Retinal pigment epithelial cell (primary cell): ENCODE measurements at places on chromosomes 1 and 21.

DNA sequence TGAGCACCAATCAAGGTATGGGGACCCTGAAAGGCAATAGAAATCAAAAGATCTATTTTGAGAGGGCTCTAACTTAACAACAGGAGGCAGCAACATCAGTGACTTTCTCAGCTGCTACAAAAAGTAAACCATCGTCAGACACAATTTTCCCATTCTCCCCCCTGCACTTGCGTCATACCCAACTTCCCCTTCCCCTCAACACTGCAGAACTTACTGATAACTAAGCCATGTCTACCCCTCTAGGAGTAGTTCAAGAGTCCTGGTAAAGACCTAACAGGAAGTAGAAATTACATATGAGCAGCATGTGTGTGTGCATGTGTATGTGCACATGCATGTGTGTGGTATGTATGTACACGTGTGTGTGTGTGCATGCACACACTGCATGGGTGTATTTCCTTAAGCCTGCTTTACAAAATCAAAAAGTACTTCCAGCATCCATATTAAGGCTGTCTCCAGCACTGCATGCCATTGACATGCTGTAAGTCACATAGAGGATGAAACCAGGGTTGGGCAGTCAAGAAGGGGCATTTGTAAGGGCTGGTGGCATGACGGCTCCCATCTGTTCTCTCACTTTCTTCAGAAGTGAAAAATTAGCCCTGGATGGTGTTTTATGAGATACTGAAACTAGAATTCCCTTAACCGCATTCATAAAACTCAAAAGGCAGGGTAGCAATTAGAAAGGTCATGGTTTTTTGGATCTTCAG lies 460.1 kb upstream of the RUNX1 start:
- no peak for DNase-seq

- DNase-seq = no peak
These were observed 26.6 kb downstream of the TTC39A start for GRCh38 chr1:51303751-51304251.

DNA sequence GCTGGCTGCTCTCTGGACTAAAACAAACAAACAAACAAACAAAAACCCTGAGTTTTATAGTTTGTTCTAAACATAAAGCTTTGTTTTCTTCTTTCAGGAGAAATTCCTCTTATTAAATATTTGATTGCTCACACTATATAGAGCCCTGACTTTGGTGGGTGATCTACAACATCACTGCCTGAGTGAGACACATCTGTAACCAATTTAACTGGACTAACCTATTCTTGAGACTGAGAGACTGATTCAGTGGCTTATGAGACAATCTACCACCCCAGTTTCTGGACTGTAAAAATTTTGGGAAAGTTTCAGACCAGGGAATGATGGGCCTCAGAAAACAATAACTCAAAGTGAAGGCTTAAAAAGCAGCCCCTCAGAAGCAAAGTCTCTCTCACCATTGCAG lies 537.0 kb downstream of the NEGR1 start:
- DNase-seq = no peak

DNA sequence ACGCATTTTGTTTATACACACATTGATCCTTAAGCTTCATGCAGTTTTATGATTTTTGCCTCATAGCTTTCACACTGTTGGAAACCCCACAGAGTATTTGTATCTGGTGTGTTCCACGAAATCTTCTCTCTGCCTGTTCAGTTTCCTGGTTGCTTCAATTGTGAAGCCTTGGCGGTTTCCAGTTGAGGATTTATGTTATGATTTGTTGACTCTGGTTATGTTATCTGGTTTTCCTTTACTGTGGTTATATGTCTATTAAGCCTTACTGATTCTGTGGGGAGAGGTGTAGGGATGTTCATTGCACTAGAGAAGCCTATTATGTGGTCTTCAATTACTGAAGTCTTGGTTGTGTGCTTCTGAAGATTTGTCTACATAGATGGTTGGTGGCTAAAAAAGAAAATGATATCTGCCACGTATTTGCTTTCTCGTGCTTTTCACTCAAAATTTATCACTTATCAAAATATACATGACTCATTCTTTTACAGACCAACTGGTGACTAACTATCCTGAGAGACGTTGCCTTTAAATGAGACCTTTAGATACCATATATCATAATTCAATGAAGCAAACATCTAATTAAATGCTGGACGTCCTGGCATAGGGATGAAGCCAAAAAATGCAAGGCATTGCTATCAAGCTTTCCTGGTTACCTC lies 488.0 kb upstream of the B3GALT2 start:
- DNase-seq = no peak

DNA sequence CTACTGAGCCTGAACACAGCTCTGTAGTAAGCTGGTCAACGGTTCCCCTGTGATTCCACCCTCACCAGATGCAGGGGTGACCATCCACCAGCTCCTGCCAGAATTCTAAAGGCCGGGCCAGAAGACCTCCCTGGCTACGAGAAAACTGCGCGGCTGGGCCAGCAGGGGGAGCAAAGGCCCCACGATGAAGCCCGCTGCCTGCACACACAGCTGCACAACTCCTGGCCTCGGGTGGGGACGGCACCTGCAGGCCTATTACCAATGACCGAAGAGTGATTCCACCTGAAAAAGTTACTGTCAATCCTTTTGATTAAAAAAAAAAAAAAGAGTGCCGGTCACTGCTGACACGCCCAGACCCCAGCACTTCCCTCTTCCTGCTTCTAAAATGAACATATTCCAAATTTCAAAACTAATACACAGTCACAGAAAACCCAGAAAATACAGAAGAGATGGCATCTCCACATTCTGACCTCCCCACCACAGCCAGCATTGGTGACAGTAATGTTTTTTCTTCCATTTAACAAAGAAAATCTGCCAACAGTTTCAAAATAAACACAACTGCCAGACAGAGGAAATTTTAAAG lies 49.8 kb upstream of the RIPK4 start:
- no peak for DNase-seq

DNA sequence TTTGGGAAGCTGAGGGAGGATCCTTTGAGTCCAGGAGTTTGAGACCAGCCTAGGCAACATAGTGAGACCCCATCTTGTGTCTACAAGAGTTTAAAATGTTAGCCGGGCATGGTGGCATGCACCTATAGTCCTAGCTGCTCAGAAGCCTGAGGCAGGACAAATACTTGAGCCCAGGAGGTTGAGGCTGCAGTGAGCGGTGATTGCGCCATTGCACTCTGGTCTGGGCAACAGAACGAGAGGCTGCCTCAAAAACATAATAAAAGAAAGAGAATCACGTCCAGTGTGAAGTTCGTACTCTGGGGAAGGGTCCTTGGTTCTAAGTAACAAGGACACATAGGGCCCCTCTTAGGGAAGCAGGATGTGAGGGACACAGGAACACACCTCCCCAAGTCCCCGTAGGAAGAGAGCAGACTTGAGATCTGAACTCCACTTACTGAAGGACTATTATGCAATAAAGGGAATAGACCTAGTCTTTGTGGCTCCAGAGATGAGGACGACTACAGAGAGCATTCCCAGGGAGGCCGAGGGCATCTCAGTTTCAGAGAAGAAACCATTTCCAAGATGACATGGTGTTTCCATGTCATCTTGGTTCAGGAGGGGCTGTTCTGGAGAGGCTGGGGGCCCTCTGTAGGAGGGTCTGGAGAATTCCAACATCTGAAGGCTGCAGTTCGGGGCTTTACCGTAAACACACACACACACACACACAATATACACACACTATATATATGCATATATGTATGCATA lies 10.8 kb upstream of the ENO1 start:
- DNase-seq = no peak

GRCh38 chr1:82565546-82565945 lies 764.8 kb downstream of the ADGRL2 start:
- DNase-seq = peak; percentile 92

DNA sequence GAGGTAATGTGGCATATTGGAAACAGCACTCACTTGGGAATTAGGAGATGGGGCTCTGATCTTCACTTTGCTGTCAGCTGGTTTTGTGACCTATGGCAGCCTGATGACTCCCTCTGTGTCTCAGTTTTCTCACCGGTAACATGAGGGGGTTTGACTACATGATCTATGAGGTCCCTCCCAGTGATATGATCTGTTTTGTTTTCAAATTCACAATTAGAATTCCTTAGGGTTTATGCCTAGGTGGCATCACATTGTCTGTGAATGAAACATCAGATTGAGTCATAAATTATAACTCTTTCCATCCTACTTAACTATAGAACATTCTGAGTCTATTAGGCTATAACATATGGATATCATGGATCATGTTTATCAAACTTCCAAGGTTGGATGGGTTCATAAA lies 386.6 kb downstream of the PTBP2 start:
- DNase-seq = no peak

GRCh38 chr1:240801442-240801841 lies 189.5 kb upstream of the GREM2 start:
- DNase-seq = no peak

DNA sequence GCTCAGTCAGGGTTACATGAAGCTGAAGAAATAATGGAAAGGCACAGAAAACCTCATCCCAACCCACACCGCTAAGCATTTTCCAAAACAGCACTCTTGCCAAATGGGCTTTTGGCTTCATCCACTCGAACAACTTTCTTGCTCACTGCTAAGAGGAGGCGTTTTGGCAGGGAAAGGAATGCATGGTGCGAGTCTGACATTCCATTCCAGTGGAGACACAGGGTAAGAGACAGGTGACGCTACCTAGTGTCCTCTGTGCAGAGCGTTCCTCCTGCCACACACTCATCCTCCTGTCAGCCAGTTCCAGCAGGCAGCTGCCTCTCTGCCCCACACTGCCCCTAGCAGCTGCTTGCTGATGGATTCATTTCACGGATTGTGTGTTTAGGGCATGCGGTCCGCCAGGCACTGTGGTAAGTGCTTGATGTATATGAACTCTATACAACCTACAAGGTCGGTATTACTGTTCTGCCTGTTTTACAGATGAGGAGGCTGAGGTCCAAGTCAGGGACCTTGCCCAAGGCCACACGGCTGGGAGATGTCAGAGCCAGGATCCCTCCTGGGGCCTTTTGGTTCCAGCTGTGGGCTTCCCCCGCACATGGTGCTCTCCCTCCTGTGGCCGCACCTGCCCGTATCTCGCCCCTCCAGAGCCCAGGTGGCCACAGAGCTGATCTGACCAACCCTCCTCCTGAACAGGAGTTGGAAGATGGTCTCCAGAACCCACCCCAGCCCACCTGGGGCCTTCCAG lies 25.7 kb upstream of the BACE2 start:
- peak; percentile 29 for DNase-seq

- DNase-seq = no peak
These were observed at the start of gene C1orf232 for GRCh38 chr1:26168410-26169197. TSS of gene C1orf232 (minus strand) at chr1:26168963. CDS start at chr1:26168499, 464 bp downstream.

DNA sequence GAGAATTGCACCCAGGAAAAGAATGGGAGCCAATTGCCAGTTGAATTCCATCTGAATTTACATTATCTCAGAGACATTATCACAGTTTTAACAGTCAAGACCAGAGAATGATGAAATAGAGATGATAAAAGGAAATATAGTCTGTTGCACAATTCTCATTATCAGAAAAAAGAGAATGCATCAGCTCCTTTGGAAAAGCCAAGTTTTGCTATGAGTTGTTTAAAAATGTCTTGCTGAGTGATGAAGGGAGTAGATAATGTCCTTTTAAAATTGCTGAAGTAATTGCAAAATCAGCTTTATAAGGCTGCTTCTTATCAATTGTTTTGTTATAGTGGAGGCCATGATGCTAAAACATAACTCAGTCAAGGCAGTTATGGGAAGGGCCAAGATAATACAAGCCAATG lies 37.9 kb upstream of the EEIG2 start:
- DNase-seq = no peak

- DNase-seq = no peak
These were observed 10.0 kb downstream of the MAP3K6 start for GRCh38 chr1:27356619-27357280.

- DNase-seq = no peak
These were observed 187.2 kb downstream of the ZSCAN20 start for GRCh38 chr1:33659641-33660040.

DNA sequence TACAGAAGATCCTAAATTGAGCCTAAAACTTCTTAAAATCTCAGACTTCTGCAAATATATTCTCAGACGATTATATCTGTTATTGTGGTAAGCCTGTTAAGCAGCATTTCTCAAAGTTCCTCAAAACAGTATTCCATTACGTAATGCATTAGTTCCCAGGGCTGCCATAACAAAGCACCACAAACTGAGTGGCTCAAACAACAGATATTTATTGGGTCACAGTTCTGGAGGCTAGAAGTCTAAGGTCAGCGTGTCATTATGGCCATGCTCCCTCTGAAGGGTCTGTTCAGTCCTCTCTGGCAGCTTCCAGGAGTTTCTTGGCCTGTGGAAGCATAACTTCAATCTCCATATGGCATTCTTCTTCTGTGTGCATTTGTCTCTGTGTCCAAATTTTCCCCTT lies 103.5 kb upstream of the ST6GALNAC5 start:
- no peak for DNase-seq

DNA sequence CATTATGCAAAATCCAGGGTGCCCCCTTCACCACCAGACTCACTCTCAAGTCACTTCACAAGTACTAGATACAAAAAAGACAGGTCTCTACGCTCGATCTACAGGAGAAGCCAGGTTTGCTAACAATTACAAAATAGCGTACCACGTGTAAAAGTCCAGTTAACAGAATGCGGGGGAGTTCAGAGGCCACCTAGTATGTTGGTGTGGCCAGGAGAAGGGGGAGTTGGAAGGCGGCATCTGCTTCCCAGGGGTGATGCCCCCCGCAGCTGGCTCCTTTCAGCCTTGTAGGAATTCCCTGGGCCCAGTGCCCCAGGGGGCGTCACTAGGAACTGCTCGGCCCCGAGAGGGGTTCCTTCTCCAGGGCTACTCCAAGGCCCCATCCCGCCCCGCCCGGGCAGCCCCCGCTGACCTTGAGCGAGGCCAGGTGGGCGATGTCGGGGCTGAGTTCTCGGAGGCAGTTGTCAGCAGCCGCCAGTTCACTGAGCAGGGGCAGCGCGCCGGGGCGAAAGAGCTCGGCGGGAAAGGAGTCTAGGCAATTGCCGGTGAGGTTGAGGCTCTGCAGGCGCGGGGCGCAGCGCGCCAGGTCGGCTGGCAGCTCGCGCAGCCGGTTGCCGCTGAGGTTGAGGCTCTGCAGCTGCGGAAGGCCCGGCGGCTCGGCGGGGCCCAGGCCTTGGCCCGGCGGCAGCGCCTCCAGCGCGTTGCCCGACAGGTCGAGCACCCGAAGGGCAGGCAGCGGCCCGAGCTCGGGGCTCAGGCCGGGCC lies 664 bp downstream of the LRRC47 start:
- DNase-seq = no peak

- DNase-seq = no peak
These were observed 50.8 kb upstream of the EDN2 start for GRCh38 chr1:41535276-41535675.

DNA sequence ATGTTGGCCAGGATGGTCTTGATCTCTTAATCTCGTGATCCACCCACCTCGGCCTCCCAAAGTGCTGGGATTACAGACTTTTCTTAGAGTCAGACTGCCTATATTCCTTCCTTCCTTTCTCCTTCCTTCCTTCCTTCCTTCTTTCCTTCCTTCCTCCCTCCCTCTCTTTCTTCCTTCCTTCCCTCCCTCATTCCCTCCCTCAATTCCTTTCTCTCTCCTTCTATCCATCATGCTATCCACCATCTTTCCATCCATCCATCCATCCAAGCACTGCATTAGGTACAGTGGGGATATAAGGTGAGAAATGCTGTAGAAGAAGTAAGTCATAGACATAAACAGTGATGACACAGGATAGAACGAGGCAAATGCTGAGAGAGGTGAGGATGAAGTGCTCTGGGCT lies 13.2 kb downstream of the LAMC2 start:
- no peak for DNase-seq

GRCh38 chr1:12272770-12273169 lies 42.9 kb downstream of the VPS13D start:
- DNase-seq = no peak
